ENCODE measurements at places on chromosomes 3 and 15. TPM values are rescaled to one million over a fixed set of nuclear protein-coding genes. Genes with fewer than 3 reads are reported as not detected.

- H3K4me3 ChIP-seq = no peak overlapping the region
- no peak overlapping the region for H3K27ac ChIP-seq
- H3K4me1 ChIP-seq = no peaks in the 10 kb centered on the region
- no peak for DNase-seq
These were observed 52.3 kb downstream of the WNT5A start for GRCh38 chr3:55434789-55435188.

DNA sequence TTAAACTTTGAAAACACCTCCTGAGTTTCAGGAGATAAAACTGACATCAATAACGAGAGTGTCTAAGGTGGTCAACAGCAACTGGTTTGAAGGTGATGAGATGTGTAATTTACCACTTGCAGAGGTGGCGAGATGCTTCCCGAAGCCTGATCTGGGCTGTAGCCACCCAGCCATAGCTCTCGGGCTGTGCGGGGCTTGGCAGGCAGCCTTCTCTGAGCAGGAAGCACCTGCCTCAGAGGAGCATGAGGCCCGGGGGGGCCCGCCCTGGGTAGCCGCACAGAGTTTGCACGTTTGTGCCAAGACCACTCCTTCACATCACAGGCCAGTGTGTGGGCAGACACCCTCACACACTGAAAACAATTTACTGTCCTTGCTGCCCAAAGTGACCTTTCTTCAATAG lies 220.3 kb downstream of the CACNA2D3 start:
- no peaks in the 10 kb centered on the region for H3K4me1 ChIP-seq
- H3K27me3 ChIP-seq = no peaks in the 10 kb centered on the region
- no peak for DNase-seq
- H3K4me3 ChIP-seq = no peak overlapping the region

CAMKV gene
- 0.34 TPM for total RNA-seq

GRCh38 chr3:171168086-171168485 lies 141.6 kb upstream of the SLC2A2 start:
- peaks cover under 1% of the 10 kb centered on the region for H3K36me3 ChIP-seq
- no peak overlapping the region for H3K27ac ChIP-seq
- H3K4me1 ChIP-seq = no peaks in the 10 kb centered on the region
- H3K27me3 ChIP-seq = no peaks in the 10 kb centered on the region
- DNase-seq = no peak

NME9 gene
- 9.8 TPM for total RNA-seq

- H3K27me3 ChIP-seq = no peaks in the 10 kb centered on the region
- no peaks in the 10 kb centered on the region for H3K36me3 ChIP-seq
- no peak for DNase-seq
- no peak overlapping the region for H3K4me3 ChIP-seq
- no peak overlapping the region for H3K27ac ChIP-seq
These were observed 8.2 kb downstream of the RTP3 start for GRCh38 chr3:46505953-46506352.

DNA sequence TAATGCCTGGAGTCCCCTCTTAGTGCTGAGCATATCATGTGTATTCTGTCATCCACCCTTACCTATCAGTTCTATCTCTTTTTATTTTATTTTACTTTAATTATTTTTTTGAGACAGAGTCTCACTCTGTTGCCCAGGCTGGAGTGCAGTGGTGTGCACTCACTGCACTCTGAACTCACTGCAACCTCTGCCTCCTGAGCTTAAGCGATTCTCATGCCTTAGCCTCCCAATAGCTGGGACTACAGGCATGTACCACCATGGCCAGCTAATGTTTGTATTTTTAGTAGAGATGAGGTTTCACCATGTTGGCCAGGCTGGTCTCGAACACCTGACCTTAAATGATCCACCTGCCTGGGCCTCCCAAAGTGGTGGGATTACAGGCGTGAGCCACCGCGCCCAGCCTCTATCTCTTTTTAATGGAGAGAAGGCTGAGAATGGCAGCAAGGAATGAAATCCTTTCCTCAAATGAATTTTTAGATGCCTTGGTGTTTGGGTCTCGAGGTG lies 11.4 kb downstream of the SACM1L start:
- H3K36me3 ChIP-seq = no peaks in the 10 kb centered on the region
- no peak overlapping the region for H3K4me3 ChIP-seq
- no peaks in the 10 kb centered on the region for H3K27me3 ChIP-seq

DNA sequence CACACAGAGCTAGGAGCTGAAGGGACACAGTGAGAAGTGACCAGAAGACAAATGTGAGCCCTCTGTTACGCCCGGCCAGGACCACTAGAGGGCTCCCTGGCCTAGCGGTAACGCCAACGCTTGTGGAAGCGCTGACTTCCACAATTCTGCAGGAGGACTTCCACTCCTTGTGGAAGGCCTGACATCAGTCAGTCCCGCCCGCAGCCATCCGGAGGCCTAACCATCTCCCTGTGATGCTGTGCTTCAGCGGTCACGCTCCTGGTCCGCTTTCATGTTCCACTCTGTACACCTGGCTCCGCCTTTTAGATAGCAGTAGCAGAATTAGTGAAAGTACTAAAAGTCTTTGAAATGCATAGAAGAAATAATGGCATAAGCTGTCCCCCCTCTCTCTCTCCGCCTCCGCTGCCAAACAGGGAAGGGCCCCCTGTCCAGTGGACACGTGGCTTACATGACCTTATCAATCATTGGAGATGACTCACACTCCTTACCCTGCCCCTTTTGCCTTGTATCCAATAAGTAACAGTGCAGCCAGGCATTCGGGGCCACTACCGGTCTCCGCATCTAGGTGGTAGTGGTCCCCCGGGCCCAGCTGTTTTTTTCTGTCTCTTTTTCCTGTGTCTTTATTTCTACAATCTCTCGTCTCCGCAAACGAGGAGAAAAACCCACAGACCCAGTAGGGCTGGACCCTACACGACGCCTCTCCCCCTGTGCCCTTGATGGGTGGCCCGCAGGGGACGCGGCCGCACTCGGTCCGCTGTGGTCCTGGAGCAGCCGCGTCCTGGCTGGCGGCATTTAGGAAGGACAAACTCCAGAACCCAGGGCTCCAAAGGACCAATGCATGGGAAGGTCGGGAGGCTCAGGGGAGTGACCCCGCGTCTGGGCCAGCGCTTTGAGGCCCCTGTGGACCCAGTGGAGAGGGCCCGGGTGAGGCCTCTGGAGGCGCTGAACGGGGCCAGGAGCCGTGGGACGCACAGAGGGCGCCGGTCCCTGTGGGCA lies 27.0 kb upstream of the RPL32 start:
- no peak overlapping the region for H3K27ac ChIP-seq
- DNase-seq = peak; percentile 90
- H3K4me1 ChIP-seq = peaks cover 2% of the 10 kb centered on the region

- no peaks in the 10 kb centered on the region for H3K27me3 ChIP-seq
- no peaks in the 10 kb centered on the region for H3K36me3 ChIP-seq
- no peak for DNase-seq
- no peak overlapping the region for H3K4me3 ChIP-seq
These were observed 8.1 kb upstream of the SRPRB start for GRCh38 chr3:133797396-133798105.

Data from lung (tissue), 17 donors.